ENCODE measurements at places on chromosomes 16 and 17.

GRCh38 chr17:78400581-78401240, 22.3 kb downstream of the PGS1 start:
- H3K4me3 ChIP-seq = no peak overlapping the region
- no peak for DNase-seq
- peaks cover 63% of the 10 kb centered on the region for H3K36me3 ChIP-seq
- H3K4me1 ChIP-seq = peaks cover 8% of the 10 kb centered on the region

GRCh38 chr17:3848229-3848835, 2.3 kb upstream of the NCBP3 start:
- no peak for DNase-seq
- peaks cover 7% of the 10 kb centered on the region for H3K36me3 ChIP-seq
- no peak overlapping the region for H3K4me3 ChIP-seq
- peaks cover 12% of the 10 kb centered on the region for H3K27me3 ChIP-seq
- no peak overlapping the region for H3K27ac ChIP-seq

- DNase-seq = peak; percentile 86
- H3K4me3 ChIP-seq = peak overlapping the region; percentile 81
- H3K27me3 ChIP-seq = peaks cover 8% of the 10 kb centered on the region
- no peaks in the 10 kb centered on the region for H3K36me3 ChIP-seq
- H3K4me1 ChIP-seq = peaks cover 40% of the 10 kb centered on the region
Measured at GRCh38 chr17:29617125-29617480, 5.6 kb downstream of the CORO6 start.

GRCh38 chr17:80566054-80566400, 21.4 kb downstream of the RPTOR start:
- H3K36me3 ChIP-seq = peaks cover 2% of the 10 kb centered on the region
- no peak for DNase-seq
- no peak overlapping the region for H3K4me3 ChIP-seq
- H3K4me1 ChIP-seq = peaks cover 5% of the 10 kb centered on the region
- no peak overlapping the region for H3K27ac ChIP-seq

DNA sequence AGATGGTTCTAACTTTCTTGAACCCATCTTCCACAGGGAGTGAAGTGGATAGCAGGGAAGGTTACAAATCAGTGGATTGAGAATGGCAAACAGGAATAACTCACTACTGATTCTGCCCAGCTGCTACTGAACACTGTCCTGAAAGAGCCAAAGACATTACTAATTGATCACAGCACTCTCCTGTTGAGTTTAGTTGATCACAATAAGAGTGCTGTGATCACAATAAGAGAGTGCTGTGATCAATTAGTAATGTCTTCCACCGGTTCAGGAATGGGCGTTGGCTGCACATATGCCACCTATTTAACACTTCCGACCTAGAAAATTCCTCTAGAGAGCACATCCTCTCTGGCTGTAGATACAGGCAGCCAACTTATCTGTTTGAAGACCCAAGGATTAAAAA, 11.4 kb downstream of the CFAP97D1 start:
- no peaks in the 10 kb centered on the region for H3K36me3 ChIP-seq
- H3K4me1 ChIP-seq = no peaks in the 10 kb centered on the region
- DNase-seq = no peak
- H3K27ac ChIP-seq = no peak overlapping the region
- H3K27me3 ChIP-seq = peaks cover 36% of the 10 kb centered on the region

DNA sequence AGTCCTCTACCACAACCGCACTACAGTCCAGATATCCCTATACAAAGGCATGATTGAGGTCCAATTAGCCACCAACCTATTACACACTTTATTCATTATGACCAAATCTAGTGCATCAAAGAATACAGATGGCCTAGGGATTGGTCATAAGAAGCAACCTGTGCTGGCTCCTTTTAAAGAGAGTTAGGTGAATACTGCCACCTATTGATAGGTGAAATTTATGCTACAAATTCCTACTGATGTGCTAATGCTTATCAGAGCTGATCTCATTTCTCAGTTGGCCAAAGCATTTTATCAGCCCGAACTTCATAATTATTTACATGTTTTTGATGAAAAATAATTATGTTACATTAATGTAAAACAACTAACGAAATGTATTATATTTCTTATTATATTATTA, 166.3 kb downstream of the ANKFN1 start:
- H3K4me3 ChIP-seq = no peak overlapping the region
- H3K4me1 ChIP-seq = no peaks in the 10 kb centered on the region
- H3K27me3 ChIP-seq = peaks cover 11% of the 10 kb centered on the region
- no peak for DNase-seq

- H3K27me3 ChIP-seq = peaks cover 29% of the 10 kb centered on the region
- H3K4me1 ChIP-seq = no peaks in the 10 kb centered on the region
- no peaks in the 10 kb centered on the region for H3K36me3 ChIP-seq
- no peak overlapping the region for H3K27ac ChIP-seq
Measured at GRCh38 chr17:78580277-78580804, 3.1 kb upstream of the DNAH17 start.

GRCh38 chr17:76481071-76481655, 13.8 kb downstream of the AANAT start:
- no peak overlapping the region for H3K27ac ChIP-seq
- no peak for DNase-seq
- peaks cover 11% of the 10 kb centered on the region for H3K4me1 ChIP-seq
- H3K36me3 ChIP-seq = peaks cover 32% of the 10 kb centered on the region

DNA sequence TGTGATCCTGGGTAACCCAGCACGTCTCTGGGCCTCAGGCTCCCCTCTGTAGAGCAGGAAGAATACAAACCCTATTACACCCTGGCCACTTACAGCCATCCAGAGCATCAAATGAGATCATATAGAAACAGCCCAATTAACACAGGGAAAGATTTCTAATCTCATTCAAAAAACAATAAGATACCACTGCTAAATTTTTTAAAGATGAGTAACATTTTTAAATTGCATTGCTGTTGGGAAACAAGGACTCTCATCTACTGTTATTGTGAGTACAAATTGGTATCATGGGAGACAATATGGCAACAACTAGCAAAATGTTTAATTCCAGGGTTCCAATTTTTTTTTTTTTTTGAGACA, 41.1 kb downstream of the SRL start:
- no peak overlapping the region for H3K27ac ChIP-seq
- H3K27me3 ChIP-seq = peaks cover 15% of the 10 kb centered on the region
- peaks cover 5% of the 10 kb centered on the region for H3K4me1 ChIP-seq
- H3K4me3 ChIP-seq = no peak overlapping the region
- H3K36me3 ChIP-seq = no peaks in the 10 kb centered on the region

DNA sequence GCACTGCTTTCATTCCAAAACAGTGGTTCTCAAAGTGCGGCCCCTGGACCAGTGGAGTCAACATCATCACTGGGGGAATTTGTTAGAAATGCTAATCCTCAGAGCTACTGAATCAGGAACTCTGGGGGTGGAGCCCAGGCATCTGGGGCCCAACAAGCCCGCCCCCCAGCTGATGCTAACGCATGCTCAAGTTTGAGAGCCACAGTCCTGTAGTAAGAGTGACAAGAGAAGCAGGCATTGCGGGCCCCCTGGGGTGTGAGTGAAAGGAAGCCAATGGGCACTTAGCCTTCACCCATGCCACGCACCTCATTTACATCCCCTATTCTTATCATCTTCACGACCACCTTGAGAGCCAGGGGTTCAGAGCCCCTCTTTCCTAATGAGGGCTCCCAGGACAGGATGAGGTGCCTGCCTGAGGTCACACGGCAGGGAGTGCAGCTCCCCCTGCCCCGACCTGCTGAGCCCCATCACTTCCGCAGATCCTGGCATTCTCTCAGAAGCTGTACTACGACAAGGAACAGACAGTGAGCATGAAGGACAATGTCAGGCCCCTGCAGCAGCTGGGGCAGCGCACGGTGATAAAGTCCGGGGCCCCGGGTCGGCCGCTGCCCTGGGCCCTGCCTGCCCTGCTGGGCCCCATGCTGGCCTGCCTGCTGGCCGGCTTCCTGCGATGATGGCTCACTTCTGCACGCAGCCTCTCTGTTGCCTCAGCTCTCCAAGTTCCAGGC, 9.1 kb downstream of the CA4 start:
- no peak for DNase-seq
- H3K4me3 ChIP-seq = no peak overlapping the region
- no peaks in the 10 kb centered on the region for H3K4me1 ChIP-seq
- no peaks in the 10 kb centered on the region for H3K36me3 ChIP-seq
- H3K27me3 ChIP-seq = peaks cover 9% of the 10 kb centered on the region

- DNase-seq = no peak
- H3K4me3 ChIP-seq = peak overlapping the region; percentile 57
- no peaks in the 10 kb centered on the region for H3K27me3 ChIP-seq
- peaks cover 64% of the 10 kb centered on the region for H3K4me1 ChIP-seq
Measured at GRCh38 chr16:25052530-25052929, 37.4 kb upstream of the ARHGAP17 start.

DNA sequence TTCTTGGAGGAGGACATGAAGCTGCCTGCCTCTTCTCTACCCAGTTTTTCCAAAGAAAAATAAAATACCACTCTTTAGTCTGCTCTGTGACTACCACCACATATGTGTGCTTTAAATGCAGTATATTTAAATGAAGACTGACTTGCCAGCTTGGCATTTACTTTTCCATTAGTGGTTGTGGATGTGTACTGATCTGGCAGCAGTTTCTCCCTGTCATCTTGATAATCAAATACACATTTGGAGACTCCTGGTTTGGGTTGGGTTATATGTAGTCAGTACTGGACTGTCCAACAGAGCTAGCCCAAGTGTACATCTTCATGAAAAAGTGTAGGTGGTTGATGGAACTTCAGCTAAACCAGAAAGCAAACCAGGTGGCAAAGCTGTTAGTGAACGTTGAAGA, 19.9 kb downstream of the COX10 start:
- H3K4me3 ChIP-seq = no peak overlapping the region
- no peak overlapping the region for H3K27ac ChIP-seq
- peaks cover 28% of the 10 kb centered on the region for H3K36me3 ChIP-seq
- peaks cover 62% of the 10 kb centered on the region for H3K4me1 ChIP-seq

GRCh38 chr17:82016061-82016874, 6.4 kb downstream of the CENPX start:
- no peak overlapping the region for H3K4me3 ChIP-seq
- no peak for DNase-seq
- H3K36me3 ChIP-seq = peaks cover 2% of the 10 kb centered on the region
- peaks cover 2% of the 10 kb centered on the region for H3K4me1 ChIP-seq
- H3K27me3 ChIP-seq = no peaks in the 10 kb centered on the region
- no peak overlapping the region for H3K27ac ChIP-seq

- H3K27ac ChIP-seq = no peak overlapping the region
- DNase-seq = no peak
- H3K36me3 ChIP-seq = no peaks in the 10 kb centered on the region
- H3K4me1 ChIP-seq = no peaks in the 10 kb centered on the region
- no peak overlapping the region for H3K4me3 ChIP-seq
Measured at GRCh38 chr17:3989041-3989886, 25.0 kb upstream of the ATP2A3 start.

DNA sequence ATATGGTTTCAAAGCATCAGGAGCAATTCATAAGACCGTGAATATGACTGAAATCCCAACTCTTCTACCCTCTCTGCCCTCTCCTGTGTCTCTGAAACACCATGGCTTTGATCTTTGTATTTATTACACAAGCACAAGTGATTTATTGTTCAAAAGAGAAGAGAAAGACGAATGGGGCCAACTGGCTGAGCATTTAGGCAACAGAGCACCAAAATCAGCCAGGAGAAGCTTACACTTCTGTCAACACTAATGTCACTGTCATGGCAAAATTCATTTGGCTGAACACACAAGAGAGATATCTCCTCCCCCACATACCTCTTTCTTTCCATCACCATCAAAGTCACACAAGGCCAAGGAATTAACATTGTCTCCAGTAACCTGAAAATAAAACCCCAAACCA, 9.3 kb downstream of the BBS2 start:
- no peak for DNase-seq
- no peak overlapping the region for H3K27ac ChIP-seq
- H3K4me1 ChIP-seq = no peaks in the 10 kb centered on the region
- H3K4me3 ChIP-seq = no peak overlapping the region

GRCh38 chr17:35537601-35538141, at the start of gene SLFN12L:
TSS of gene SLFN12L (minus strand) at chr17:35537678. CDS start at chr17:35522364, 15,314 bp downstream.
- H3K27ac ChIP-seq = peak within 1 kb of the TSS; percentile 100
- H3K4me3 ChIP-seq = peak within 1 kb of the TSS; percentile 85
- H3K27me3 ChIP-seq = no peaks in the 10 kb centered on the region
- DNase-seq = peak; percentile 61
- H3K36me3 ChIP-seq = peaks cover 13% of the 10 kb centered on the region
- H3K4me1 ChIP-seq = peaks cover 54% of the 10 kb centered on the region

GRCh38 chr16:79798416-79799053, 198.0 kb upstream of the MAF start:
- no peak for DNase-seq
- H3K27me3 ChIP-seq = peaks cover 3% of the 10 kb centered on the region
- no peaks in the 10 kb centered on the region for H3K36me3 ChIP-seq
- no peak overlapping the region for H3K4me3 ChIP-seq

GRCh38 chr16:57711-58110, 4.1 kb downstream of the SNRNP25 start:
- H3K27me3 ChIP-seq = peaks cover 4% of the 10 kb centered on the region
- H3K4me1 ChIP-seq = no peaks in the 10 kb centered on the region
- H3K27ac ChIP-seq = no peak overlapping the region

DNA sequence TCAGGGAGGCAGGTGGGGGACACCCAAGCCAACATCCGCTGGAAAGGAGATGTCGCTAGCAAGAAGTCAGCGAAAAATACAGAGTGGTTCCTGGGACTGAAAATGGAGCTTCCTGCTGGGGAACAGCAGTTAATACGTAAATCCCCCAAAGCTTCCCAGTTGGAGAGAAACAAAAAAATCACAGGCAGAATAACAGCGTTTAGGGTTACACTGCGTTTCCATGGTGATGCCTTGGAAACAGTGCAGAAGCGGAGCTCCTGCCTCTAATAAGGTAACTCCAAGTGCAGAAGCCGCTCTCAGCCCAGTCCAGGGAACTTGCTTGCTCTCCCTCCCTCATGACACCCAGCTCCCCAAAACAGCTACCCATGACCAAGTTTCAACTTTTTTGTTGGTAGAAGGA, 73.4 kb downstream of the PLD6 start:
- no peak overlapping the region for H3K4me3 ChIP-seq
- peaks cover 6% of the 10 kb centered on the region for H3K36me3 ChIP-seq
- H3K27ac ChIP-seq = no peak overlapping the region
- no peak for DNase-seq
- H3K4me1 ChIP-seq = peaks cover 4% of the 10 kb centered on the region

DNA sequence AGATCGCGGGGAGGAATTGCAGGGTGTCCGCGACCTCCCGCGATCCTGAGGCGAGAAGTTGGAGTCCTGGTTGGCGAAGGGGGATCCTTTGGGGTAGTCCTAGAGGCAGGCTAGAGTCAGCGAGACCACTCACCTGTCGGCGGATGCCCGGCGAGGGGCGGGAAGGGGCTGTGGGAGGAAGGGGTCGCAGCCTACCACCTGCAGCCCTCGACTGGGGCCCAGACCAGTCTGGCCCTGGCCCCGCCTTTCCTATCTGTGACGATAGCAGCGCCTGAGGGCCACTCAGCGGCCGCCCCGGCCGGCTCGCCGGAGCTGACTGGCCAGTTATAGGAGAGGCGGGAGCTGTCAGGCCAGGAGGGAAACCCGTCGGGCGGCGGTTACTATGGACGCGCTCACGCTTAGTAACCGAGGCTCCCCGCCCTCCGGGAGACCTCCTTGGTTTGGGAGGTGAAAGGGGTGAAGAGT, at the start of gene TEKT3:
Gene TEKT3 (minus strand): TSS at position 213 of the 465 bp plus-strand sequence. CDS start 10,012 bp downstream, outside the sequence.
- H3K27ac ChIP-seq = no peak within 1 kb of the TSS
- no peak for DNase-seq
- peaks cover 5% of the 10 kb centered on the region for H3K4me1 ChIP-seq
- H3K36me3 ChIP-seq = no peaks in the 10 kb centered on the region

GRCh38 chr16:86778978-86779377, 200.6 kb downstream of the FOXL1 start:
- H3K4me3 ChIP-seq = no peak overlapping the region
- peaks cover 7% of the 10 kb centered on the region for H3K27me3 ChIP-seq
- no peaks in the 10 kb centered on the region for H3K4me1 ChIP-seq
- no peak overlapping the region for H3K27ac ChIP-seq
- no peak for DNase-seq
- H3K36me3 ChIP-seq = no peaks in the 10 kb centered on the region

GRCh38 chr17:67353929-67354574, 12.3 kb downstream of the PSMD12 start:
- H3K27me3 ChIP-seq = no peaks in the 10 kb centered on the region
- H3K4me1 ChIP-seq = peaks cover 16% of the 10 kb centered on the region
- H3K27ac ChIP-seq = no peak overlapping the region
- peaks cover 44% of the 10 kb centered on the region for H3K36me3 ChIP-seq

Data from activated T-helper 1 cell treated with anti-CD3 and anti-CD28 coated beads, Interleukin-12 subunit alpha, Interleukin-12 subunit beta, Interleukin-2, Interleukin-4 antibody, amounts not matched to agents 30 ng/mL and 10 ng/mL and 1 ng/mL, durations not matched to agents 14 hours and 24 hours and 36 hours (primary cell).